ENCODE measurements at places on chromosomes 16 and 17.

DNA sequence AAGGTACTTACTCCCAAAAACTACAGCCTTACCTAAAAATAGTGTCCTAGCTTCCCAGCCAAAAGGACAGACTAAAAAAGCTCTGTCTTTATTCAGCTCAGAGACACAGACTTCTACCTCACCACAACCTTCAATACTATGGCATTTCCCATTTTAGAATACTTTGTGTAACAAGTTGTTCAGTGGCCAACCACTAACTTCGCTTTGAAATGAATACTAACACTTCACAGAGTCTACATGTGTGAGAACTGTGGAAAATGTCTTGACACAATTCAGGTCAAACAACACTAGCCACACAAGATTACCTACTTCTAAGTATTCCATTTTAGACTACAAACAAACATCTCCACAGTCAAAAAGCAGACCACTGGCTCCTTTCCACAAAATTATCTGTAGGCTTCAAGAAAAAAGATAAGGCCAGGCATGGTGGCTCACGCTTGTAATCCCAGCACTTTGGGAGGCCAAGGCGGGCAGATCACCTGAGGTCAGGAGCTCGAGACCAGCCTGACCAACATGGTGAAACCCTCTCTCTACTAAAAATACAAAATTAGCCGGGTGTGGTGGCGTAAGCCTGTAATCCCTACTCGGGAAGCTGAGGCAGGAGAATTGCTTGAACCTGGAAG lies 3.2 kb downstream of the HELZ start:
- DNase-seq: no peak

DNA sequence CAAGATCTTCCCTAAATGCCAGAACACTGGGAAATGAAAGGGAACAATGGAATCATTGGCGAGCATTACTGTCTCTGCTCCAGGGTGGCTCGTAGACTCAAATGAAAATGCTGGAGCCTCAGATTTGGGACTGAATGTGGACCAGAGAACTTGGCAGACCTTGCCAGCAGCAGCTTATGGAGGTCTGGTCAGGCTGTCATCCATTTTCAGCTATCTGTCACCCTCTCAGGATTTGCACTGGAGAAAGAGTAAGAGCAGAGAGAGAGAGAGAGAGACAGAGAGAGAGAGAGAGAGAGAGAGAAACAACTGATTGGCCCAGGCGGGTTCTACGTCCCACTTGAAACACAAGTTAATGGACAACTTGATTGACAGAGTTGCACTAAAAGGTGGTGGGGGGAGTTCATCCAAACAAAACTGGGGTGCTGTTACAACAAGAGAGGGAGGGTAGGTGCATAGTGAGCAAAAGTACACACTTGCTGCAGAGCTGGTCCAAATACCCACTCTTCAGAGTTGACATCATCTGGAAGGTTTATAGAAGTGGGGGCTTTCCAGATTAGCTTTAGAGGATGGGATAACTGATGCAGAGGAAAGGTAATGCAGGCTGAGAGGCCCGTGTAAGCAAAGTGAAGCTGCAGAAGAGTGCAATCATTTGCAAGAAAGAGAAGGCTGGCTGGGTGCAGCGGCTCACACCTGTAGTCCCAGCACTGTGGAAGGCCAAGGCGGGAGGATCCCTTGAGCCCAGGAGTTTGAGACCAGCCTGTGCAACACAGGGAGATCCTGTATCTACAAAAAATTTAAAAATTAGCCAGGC lies 16.5 kb upstream of the NSMCE1 start:
- no peak for DNase-seq

- DNase-seq: no peak
Measured at GRCh38 chr17:36653856-36654255, 52.5 kb downstream of the MRM1 start.

- no peak for DNase-seq
Measured at GRCh38 chr16:86367291-86368072, 142.8 kb upstream of the FOXF1 start.

- no peak for DNase-seq
Measured at GRCh38 chr17:32590974-32591373, 104.2 kb downstream of the CDK5R1 start.

All from BE2C (cell line).